Activated CD8-positive, alpha-beta memory T cell treated with anti-CD3 and anti-CD28 coated beads for 1 hour (primary cell): ENCODE measurements at places on chromosomes 5 and 9.

DNA sequence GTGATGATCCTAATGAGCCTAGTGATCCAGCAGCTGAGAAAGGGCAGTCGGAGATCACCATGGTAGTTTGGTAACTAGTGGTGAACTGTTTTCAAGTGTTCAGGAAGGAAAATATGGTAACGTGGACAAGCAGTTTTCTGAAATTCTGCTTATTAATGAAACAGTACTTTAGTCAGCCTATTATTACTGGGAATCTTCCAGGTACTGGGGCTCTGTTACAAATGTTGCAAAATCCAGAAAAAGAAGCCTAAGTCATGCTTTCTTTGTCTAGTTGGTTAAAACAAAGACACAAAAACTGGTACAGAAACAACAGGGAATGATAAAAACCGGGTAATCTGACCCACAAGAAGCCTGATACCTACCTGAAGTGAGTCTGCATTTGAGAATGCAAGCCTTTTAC, 18.2 kb downstream of the TTC23L start:
- no peak for DNase-seq

DNA sequence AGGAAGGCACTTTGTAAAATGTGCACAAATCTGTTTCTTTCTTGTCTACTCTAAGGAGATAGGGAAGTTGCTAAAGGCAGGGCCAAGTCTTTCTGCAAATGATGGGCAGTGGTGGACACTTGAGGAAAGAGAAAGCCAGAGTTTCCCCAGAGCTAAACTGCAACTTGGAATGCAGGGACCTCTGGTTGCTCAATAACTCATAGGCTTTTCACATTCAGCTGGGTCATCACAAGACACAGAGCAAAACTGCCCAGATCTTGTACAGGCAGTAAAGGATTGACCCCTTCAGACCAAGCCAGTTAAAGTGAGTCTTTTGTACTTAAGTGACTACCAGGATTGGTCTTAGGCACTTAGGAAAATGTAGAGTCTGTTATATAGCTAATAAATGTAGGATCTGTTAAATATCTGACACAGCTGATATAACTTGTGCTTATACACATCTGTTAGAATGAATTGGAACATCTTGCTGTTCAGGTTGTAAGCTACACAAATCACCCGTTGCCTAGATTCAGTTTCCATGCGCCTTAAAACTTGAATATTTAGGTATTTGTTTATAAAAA, 13.5 kb upstream of the AGXT2 start:
- DNase-seq, result no peak

- no peak for DNase-seq
Measured at GRCh38 chr5:168011096-168011495, 280.3 kb upstream of the WWC1 start.

GRCh38 chr9:98639133-98639532, 69.6 kb downstream of the GABBR2 start:
- DNase-seq, result no peak

DNA sequence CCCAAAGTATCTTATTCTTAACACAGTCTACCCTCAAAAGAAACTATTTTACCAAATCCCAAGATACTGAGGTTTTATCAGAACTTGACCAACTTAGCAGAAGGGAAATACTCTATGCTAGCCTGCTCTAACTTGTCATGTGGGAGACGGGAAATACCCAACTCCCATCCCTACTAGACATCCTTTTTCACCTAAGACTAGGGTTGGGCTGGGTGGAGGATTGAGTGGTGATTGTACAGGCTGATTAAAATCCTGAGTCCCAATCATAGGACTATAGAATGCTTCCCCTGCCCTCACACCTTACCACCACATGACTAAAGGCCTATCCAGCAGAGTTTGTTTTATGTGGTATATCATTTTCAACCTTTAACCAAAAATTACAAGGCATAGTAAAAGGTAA, 786.5 kb downstream of the TAF11L14 start:
- DNase-seq, result no peak

GRCh38 chr9:9938432-9938831, 674.4 kb downstream of the PTPRD start:
- no peak for DNase-seq

DNA sequence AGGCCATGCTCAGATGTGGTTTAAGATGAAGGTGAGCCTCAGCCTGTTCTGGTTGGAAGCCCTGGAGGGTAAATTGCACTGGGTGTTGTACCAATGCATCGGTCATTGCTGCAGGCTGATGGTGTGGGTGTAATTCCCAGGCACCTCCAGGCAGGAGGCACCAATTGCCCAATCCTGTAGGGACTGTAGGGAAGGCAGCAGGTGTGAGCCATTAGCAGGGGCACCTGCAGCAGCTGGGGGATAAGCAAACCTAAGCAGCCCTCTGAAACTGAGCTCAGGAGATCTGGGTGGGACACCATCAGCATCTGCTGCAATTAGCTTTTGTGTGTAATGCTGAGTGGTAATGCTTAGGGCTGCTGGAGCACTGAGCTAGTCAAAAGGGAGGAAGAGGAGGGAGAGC, 190.1 kb upstream of the TBC1D2 start:
- DNase-seq, result no peak

- DNase-seq, result no peak
Measured at GRCh38 chr9:85428230-85428629, 313.5 kb downstream of the AGTPBP1 start.

DNA sequence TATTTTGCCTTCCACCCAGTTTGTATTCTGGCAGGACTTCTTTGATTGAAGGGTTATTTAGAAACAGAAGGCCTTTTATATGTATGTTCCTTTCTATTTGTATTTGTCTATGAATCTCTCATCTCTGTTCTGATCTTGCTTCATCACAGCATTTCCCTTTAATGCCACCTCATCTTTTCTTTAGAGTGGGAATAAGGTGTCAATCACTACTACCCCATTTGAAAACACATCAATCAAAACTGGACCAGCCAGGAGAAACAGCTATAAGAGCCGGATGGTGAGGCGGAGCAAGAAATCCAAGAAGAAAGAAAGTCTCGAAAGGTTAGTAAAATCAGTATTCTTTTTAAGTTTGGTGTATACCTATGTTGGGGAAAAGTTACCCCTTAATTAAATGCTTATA, 36.3 kb downstream of the CD180 start:
- DNase-seq, result no peak

- no peak for DNase-seq
Measured at GRCh38 chr9:128072144-128073021, 4.4 kb downstream of the SLC25A25 start.

DNA sequence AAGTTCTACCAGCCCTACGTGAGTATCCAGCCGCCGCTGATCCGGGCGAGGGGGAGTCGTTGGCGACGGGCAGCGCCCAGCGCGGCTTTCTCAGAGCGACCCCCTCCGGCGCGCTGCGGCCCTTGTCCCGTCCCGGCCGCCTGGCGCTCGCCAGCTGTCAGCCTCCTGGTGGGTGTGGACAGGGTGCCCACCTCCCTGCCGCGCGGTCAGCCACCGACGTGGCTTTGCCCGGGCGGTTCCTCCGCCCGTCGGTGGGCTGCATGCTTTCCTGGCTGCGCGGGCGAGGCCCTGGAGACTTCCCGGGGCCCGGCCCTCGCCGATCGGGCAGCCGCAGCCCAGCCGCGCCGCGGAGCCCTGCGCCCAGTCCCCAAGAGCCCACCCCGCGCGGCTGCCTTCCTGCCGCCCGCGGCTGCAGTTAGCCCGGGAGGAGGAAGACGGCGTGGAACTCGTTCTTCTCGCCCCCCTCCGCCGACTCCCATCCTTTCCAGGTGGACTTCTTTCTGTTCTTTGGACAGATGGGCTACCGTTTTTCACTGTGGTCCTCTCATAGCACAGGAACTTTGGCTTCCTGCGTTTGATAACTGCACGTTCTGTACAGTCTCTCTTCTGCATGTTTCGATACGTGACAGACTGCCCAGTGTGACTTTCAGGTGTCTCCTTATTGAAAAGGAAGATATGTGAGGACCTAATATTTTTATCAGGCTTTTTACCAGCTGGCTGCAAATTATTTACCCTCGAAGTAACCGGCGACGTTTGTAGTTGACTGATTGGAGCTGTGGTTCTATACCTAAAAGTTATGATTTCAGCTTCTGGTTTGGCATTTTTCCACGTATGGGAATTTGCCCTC, 577 bp downstream of the AP3S1 start:
- DNase-seq, result no peak

DNA sequence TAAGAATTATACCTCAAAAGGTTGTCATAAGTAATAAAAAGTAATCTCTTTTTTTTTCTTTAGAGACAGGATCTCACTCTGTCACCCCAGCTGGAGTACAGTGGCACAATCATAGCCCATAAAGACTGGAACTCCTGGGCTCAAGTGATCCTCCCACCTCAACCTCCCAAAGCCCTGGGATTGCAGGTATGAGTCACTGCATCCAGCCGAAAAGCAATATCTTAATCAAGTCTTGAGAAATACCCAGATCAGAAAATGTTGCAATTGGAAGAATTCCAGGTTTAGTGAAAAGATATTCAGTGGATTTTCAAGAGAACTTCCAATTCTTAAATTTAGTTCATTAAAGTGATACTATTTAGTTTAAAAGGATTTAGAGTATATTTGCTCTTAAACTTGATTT, 40.9 kb upstream of the IDNK start:
- DNase-seq, result no peak
